Fibroblast of skin of back (primary cell): ENCODE measurements at places on chromosomes 7 and 10.

- DNase-seq, result peak; percentile 43
Measured at GRCh38 chr10:119233821-119234220, 26.4 kb downstream of the GRK5 start.

GRCh38 chr10:129048513-129048912 lies 418.5 kb upstream of the MGMT start:
- DNase-seq, result no peak

DNA sequence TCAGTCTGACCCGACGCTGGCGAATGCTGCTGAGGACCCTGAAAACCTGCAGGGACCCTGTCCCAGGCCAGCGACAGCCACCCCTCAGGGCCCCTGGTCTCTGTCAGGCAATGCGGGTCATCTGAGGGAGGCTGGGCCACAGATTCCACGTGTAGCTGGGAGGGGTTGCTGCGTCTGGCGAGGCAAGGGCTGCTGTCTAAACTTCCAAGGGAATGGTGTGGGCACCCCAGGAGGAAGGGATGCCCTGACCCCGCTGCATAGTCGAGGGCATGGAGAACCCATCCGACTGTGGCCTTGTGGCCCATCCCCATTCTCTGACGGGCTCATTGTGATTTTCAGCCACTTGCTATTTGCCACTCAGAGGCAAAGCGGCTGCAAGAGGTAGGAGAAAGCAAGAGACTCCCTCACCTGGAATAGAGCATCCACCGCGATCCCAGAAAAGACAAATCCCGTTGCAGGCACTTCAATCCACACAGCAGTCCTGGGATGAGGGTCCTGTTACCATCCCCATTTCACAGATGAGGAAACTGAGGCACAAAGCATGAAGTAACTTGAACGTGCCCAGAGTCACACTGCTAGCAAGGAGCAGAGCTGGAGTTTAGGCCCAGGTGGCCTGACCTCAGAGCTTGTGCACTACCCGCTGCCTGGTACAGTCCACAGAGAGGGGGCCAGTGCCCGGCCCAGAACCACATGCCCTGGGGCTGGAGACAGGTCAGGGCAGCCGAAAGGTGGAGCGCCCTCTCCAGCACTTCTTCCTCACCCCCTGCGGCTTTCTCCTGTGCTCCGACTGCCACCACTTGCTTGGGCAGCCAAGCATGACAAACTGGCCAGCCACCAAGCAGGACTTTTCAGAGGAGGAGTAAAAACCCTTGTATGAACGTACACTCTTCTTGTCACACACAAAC lies 163.8 kb upstream of the KLF14 start:
- no peak for DNase-seq

DNA sequence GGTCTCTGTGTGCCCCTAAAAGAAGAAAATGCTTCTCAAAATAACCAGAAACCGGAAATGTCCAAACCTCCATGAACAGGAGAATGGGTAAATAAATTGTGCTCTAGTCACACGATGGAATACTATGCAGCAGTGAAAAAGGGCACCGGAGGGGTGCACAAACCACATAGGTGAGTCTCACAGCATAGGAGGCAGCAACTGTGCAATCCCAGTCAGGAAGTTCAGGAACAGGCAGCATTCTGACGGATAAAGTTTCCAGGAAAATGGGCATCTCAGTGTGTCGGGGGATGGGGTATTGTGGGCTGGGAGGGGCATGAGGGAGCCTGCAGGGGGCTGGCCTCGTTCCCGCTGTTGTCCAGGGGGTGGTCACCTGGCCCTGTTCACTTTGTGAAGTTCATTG lies 63.1 kb downstream of the MICALL2 start:
- no peak for DNase-seq

DNA sequence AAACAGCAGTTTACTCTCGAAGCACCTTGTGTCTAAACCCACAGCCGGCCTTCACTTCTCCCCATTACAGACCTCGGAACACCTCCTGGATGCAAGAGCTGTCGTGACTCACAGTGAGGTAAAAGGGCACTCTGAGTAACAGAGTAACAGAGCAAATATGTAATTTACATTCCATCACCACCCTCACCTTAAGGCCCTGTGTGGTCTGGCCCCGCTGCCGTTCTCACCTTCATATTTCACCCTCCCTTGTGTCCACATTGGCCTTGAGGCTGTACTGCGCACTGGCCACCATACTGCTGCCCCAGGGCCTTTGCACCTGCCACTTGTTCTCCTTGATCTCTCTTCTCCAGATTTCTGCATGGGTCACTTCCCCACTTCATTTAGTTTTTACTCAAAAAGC lies 12.6 kb downstream of the FFAR4 start:
- DNase-seq, result no peak

- peak; percentile 6 for DNase-seq
Measured at GRCh38 chr10:62166331-62167131, 102.1 kb downstream of the RTKN2 start.

GRCh38 chr7:69295977-69296376 lies 302.3 kb upstream of the AUTS2 start:
- DNase-seq, result no peak

GRCh38 chr10:88522715-88523114 lies 60.4 kb downstream of the RNLS start:
- no peak for DNase-seq

- DNase-seq, result peak; percentile 64
Measured at GRCh38 chr7:41825927-41826480, 123.1 kb upstream of the INHBA start.

GRCh38 chr10:21176934-21177480 lies 279.9 kb upstream of the NEBL start:
- no peak for DNase-seq

DNA sequence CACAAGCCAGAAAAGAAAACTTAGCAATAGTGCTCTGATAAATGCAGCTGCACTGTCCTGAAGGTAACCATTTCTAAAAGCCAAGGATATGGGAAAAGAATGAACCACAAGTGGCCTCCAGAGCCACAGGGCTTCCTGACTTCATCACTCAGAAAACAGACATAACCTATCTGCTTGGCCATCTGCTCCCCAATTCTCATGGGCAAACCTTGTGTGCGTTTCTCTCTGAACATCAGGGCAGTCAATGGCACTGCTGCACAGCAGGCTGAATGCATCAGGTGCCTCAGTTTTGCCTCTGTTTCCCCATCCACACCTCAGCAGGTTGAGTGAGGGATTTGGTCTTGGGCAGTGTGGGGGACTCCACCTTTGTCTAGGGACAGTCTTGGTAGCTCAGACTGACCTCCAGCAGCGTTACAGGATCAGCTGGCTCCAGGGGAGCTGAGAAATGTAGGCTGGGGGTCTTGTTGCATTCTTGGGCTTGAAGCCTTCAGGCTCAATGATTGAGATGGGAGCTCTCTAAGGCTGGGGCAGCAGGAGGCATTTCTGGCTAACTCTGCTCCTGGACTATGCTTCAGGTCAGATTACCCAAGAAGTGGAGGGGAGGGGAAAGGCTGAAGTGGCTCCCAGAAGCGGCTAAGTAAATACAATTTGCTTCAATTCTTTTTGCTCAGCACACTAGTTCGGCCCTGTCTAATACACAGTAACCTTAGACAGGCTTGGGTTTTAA lies 23.6 kb upstream of the PDLIM1 start:
- no peak for DNase-seq

GRCh38 chr7:127667017-127667670 lies 15.2 kb downstream of the SND1 start:
- DNase-seq, result peak; percentile 85

DNA sequence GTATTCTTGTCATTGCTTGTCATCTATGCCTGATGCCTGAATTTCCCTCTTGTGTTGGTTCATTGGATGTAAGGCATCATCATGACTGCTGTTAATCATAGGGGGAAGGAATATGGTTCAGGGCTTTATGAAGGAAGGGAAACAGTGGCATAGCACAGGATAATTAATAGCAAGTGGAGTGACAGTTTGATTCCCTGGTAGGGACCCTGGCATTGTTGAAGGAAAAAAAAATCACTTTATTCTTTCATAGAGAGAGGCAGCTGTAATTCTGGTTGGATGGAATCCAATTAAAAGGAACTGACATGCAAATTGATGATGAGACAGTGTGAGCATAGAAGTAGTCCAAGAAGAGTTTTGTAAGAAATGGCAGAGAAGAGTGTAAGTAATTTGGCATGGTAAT lies 121.4 kb downstream of the AUTS2 start:
- DNase-seq, result no peak

- DNase-seq, result no peak
Measured at GRCh38 chr7:79949778-79950177, 184.9 kb upstream of the GNAI1 start.

- peak; percentile 34 for DNase-seq
Measured at GRCh38 chr10:3398825-3399646, 226.5 kb upstream of the PITRM1 start.

DNA sequence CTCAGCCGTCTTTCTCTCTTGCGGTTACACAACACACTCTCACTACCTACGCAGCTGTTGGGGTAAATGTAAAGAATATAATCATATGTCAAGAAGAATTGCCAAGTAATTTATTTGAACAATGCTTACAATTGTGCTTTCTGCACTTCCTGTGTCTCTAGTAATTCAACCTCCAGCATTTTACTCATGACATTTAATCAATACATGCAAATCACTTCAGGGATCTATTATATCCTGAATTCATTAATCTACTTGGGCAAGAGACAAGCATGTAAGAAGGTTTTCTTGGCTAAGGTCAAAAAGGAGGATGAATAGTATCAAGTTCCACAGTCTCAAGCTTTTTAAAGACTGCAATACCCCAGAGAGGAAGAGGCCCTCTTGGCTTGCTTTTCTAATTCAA lies 562.9 kb upstream of the ADARB2 start:
- no peak for DNase-seq

- no peak for DNase-seq
Measured at GRCh38 chr7:13745530-13745929, 243.9 kb downstream of the ETV1 start.

DNA sequence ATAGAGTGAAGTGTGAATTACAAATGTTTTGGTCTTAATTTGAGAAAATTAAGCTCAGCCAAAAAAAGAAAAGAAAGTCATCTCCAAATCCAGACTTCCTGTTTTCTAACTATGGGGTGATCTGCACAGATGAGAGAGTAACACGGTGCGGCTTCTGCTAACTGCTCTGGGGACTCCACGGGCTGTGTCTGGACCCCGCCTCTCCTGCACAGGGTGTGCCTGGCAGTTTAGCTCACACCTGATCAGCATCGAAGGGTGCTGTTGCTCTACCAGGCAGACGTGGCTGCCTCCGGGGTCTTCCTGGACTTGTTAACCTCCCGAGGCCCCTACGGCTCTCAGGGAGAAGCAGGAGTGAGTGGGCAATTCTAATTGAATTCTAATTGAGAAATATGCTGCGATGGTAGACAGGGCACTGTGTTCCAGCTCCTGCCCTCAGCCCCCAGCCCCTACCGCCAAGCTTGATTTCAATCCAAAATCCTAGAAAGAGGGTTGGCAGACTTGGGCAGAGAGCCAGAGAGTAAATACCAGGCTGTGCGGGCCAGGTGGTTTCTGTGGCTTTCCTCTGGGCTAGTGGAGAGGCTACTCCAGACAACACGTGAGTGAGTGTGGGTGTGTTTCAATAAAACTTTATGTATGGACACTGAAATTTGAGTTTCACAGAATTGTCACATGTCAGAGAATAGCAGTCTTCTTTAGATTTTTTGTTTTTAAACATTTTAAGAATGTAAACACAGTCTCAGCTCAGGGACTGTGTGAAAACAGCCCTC lies 13.4 kb downstream of the SHH start:
- DNase-seq, result no peak

- peak; percentile 37 for DNase-seq
Measured at GRCh38 chr10:22736134-22736533, 21.8 kb upstream of the PIP4K2A start.

DNA sequence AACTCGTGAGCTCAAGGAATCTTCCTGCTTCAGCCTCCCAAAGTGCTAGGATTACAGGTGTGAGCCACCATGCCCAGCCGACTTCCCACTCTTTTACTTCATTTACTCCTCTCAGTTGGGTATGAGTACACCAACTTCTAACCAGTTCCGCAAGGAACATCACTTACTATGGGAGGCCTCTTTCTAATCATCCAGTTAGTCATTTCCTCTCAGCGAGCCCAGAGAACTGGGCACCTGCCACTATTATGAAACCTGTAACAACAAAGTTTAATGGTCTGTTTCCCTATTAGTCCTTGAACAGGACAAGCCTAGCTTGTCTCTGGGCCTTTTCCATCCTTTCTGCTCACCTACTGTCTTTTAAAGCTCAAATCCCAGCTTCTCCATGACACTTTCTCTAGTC lies 88.8 kb downstream of the DNMBP start:
- no peak for DNase-seq

GRCh38 chr10:78290131-78290750 lies 256.6 kb downstream of the RPS24 start:
- no peak for DNase-seq

DNA sequence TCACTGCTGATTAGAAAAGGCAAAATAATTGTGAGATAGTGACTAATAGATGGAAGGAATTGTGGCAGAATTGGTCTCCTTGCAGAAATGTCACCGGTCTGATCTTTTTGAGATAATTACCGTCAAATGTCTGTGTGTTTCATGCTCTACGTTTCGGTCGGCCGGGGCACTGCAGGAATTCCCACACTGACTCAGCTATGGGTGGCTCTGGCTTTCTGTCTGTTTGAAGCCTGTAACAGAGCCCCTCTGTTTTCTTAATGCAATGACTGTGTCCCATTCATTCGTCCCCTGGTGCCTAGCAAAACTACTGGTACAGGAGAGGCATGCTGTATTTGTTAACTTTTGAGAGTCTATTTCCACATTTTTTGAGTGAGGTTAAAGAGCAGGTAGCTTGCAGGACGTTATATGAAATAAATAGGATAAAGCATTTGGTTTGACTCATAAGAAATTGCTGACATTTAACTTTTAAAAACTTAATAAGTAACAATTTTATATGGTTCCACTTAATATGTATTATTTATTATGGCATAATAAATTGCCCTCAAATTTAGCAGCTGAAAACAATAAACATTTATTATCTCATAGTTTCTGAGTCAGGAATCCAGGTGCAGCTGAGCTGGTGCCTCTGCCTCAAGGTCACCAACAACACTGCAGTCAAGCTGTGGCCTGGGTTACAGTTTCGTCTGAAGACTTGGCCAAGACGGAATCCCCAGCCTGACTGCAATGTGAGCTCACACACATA lies 53.3 kb upstream of the CTBP2 start:
- DNase-seq, result no peak

- peak; percentile 49 for DNase-seq
Measured at GRCh38 chr10:9342885-9343570, 1288.5 kb downstream of the GATA3 start.

DNA sequence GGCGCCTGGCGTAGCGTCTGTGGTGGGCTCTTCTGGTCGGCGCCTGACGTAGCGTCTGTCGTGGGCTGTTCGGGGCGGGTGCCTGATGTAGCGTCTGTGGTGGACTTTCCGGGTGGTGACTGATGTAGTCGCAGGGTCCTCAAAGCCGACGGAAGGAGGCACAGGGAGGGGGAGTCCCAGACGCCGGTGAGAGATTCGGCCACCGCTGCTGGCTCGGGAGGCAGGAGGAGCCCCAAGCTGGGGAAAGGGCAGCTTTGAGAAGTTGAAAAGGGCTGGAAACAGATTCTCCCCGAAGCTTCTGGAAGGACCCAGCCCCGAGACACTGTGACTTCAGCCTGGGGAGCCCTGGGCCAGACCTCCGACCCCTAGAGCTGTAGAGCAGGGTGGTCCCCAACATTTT lies 105.7 kb downstream of the DNAJB6 start:
- DNase-seq, result no peak

- DNase-seq, result peak; percentile 34
Measured at GRCh38 chr7:104005197-104005596, 15.7 kb upstream of the RELN start.
